NCI-H2029 (cell line): ENCODE measurements at places on chromosomes 12 and 14.

- no peak for DNase-seq
These were observed 376.7 kb downstream of the ALG10 start for GRCh38 chr12:34398706-34399630.

DNA sequence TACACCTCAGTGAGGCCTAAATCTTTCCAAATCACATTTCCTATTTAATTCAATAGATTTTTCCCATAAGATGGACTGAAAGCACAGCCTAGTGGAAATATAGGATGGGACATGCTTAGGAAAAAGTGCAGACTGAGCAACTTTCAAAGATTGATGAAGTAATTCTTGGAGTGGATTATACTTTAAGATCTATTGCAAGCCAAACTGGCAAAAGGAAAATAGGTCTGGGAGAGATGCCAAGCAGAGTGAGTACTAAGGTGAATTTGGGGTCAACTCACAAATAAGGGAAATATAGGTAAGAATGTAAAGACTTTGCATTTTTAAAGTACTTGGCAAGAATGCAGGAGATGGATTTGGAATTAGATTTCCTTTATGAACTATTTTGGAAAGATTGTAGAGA lies 170.2 kb upstream of the FOXG1 start:
- no peak for DNase-seq

DNA sequence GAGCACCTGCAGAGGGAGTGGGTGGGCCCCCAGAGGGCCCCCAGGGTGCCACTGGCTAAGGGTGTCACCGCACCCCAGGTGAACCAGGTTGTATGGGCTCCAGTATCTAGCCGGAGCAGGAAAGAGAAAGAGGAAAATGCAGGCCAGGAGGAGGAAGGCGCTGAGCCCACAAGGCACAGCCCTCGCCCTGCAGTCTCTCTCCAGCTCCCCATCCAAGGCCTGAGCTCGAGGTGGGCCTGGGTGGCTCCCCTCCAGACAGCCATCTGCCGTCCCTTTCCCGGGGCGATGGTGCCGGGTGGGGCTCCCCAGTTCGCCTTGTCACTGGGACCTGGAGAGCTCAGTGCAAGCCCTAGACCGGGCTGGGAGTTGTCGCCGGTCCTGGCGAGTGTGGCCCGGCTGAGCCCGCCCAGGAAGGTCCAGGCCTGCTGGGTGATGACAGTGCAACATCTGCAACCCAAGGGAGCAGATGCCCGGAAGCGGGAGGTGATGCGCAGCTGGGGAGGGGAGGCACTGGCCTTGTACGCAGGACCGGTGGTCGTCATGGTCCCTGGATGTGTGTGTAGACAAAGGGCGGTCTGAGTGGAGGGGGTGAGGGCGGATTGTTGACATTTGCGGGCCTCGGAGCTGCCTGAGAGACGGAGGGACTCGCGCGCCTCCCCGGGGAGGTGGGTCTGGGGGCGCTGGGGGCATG lies 716 bp downstream of the TMEM179 start:
- peak; percentile 8 for DNase-seq

DNA sequence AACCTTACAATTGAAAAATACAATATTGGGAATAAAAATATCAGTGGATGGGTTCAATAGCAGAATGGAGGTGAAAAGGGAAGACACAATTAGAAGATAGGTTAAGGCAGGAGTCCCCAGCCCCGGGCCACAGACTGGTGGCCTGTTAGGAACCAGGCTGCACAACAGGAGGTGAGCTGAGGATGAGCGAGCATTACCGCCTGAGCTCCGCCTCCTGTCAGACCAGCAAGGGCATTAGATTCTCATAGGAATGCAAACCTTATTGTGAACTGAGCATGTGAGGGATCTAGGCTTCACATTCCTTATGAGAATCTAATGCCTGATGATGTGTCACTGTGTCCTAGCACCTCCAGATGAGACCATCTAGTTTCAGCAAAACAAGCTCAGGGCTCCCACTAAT lies 27.3 kb upstream of the ST8SIA1 start:
- DNase-seq: no peak

GRCh38 chr14:21384494-21384851 lies 654 bp upstream of the SUPT16H start:
- DNase-seq: no peak

- no peak for DNase-seq
These were observed 12.3 kb downstream of the ABCD4 start for GRCh38 chr14:74290415-74290814.

GRCh38 chr12:121404734-121405133 lies 4.8 kb downstream of the RNF34 start:
- DNase-seq: peak; percentile 89

DNA sequence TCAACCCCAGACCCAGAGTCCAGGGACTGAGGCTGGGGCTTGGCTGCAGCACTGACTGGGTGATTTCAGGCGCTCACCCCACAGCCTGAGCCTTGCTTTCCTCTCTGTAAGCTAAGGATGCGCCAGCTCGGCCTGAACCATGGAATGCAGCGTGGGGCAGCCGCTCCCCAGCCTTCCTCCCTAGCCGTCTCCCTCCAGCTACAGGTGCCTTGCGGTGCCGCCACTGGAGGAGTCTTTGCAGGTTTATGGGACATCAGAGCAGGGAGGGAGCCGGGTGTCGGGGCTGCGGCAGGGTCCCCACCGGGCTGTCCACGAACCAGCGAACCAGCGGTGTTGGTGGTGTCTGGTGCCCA lies 19.4 kb downstream of the PPP2R5C start:
- DNase-seq: no peak

GRCh38 chr14:68809524-68809923 lies 16.7 kb upstream of the ZFP36L1 start:
- DNase-seq: no peak

GRCh38 chr12:107684990-107685359 lies 624 bp upstream of the PWP1 start:
- DNase-seq: peak; percentile 66

DNA sequence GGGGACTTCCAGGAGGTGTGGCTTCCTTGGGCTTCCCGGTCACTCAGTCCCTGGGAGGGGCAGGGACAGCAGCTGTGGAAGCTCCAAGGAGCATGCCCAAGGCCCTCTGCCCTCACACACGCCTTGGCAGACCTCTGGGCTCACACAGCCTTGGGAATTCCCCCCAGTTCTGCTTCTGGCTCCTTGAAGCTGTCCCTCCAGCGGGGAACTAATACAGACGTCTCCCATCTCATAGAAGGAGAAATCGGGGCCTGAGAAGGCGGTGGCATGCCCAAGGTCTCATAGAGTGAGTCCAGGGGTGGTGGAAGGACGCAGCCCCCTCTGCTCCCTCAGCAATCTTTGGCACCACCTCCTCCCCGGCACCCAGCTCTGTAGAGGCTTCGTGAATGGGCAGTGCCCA lies 15.7 kb upstream of the TMEM119 start:
- no peak for DNase-seq

GRCh38 chr12:119479121-119479561 lies 114.4 kb upstream of the TMEM233 start:
- peak; percentile 45 for DNase-seq
